ENCODE measurements at places on chromosomes 6 and 20. TPM values are rescaled to one million over a fixed set of nuclear protein-coding genes. Genes with fewer than 3 reads are reported as not detected.

The TREM1 gene
- 4.3 TPM for total RNA-seq

The RPS6KA2 gene
- total RNA-seq, result 18.9 TPM

The TRIM15 gene
- total RNA-seq, result 0.79 TPM

GRCh38 chr20:57680131-57680716 is 29.6 kb downstream of the PMEPA1 start:
- H3K27ac ChIP-seq, result no peak overlapping the region
- H3K4me1 ChIP-seq, result peaks cover 19% of the 10 kb centered on the region
- no peaks in the 10 kb centered on the region for H3K36me3 ChIP-seq
- no peaks in the 10 kb centered on the region for H3K27me3 ChIP-seq
- DNase-seq, result no peak

DNA sequence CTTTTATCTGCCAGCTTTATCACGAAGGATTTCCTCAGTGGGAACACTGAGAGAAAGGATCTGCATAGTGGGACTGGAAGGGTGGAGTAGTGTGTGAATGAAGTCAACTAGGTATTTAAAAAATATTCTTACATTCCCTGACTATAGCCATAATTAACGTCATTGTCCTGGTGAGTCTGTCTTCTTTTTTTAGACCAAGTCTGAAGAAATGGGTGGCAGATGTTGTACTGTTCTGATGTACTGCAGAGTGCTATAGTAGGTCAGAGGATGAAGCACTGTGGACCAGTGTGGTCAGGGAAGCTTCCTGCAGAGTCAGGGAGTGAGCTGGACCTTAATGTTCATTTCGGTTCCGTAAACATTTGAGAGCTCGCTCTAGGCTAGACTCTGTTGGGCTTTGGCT is 11.9 kb downstream of the TULP4 start:
- no peak overlapping the region for H3K27ac ChIP-seq
- H3K4me3 ChIP-seq, result no peak overlapping the region
- peaks cover 7% of the 10 kb centered on the region for H3K36me3 ChIP-seq
- no peaks in the 10 kb centered on the region for H3K27me3 ChIP-seq
- DNase-seq, result no peak
- H3K4me1 ChIP-seq, result peaks cover 53% of the 10 kb centered on the region

- no peaks in the 10 kb centered on the region for H3K4me1 ChIP-seq
- H3K27me3 ChIP-seq, result no peaks in the 10 kb centered on the region
- no peaks in the 10 kb centered on the region for H3K36me3 ChIP-seq
- DNase-seq, result no peak
These were observed 73.6 kb upstream of the AKAP12 start for GRCh38 chr6:151166180-151166579.

DNA sequence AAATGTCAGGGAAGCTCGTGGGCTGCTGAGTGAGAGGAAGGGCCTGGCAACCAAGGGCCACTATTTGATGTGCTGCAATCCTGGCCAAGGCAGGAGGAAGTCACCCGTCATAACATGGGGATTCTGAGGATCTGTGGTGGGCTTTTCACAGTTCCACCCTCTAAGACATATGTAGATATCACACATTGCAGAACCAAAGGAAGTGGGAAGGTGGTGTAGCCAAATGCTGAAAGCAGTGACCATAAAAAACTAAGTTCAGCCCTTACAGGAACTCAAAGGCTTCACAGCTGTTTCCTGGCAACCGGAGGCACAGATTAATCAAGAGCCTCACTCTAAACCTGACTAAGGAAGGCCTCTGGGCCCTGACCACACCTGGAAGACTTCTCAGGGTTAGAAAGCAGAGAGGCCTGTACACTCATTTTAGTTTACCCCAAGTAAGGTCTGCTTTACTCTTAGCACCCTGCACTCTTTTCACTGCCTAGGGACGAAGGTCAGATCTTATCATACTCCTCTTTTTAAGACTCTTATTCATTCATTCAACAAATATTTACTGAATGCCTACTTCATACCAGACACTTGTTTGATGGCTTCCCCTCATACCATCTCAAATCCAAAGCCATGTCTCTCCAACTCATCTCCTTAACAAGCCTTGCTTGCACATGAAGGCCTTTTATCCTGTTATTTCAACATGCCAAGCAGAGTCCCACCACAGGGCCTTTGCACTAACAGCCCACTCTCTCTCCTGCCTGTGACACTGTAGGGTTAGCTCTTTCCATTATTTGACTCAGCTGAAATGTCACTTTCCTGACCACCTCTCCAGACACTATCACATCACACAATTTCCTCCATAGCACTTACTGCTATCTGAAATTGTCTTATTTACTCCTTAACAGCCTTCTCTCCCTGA is 2.6 kb downstream of the UBE2V1 start:
- no peaks in the 10 kb centered on the region for H3K27me3 ChIP-seq
- peak overlapping the region; percentile 81 for H3K27ac ChIP-seq
- DNase-seq, result peak; percentile 65
- peaks cover 73% of the 10 kb centered on the region for H3K4me1 ChIP-seq

- H3K27ac ChIP-seq, result no peak overlapping the region
- H3K4me3 ChIP-seq, result no peak overlapping the region
- peaks cover 7% of the 10 kb centered on the region for H3K4me1 ChIP-seq
- peaks cover 35% of the 10 kb centered on the region for H3K27me3 ChIP-seq
- no peak for DNase-seq
These were observed 2.0 kb upstream of the RSPO4 start for GRCh38 chr20:1003920-1004697.

DNA sequence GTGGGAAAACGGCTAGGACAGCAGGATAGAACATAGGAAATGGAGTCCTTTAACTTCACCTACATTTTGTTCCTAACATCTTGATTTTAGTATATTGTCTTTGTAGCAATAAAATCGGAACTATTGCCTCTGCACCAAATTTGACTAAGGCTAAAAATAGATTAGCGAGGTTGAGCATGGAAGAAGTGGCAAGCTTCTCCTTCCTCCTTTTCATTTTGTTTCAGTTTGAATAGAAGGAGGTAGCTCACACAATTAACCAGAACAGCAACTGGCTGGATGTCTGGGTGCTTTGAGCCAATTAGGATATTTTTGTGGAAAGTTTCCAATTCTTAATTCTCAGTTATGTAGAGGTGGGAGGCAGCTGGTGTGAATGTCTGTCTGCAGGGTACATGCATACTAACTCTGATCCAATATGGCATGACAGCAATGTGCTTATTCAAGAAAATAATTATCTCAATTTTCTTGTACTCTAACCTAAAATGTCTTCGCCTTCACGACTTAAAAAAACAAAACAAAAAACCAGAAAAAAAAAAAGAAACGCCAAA is 3.1 kb upstream of the HECA start:
- no peak for DNase-seq
- peaks cover 11% of the 10 kb centered on the region for H3K36me3 ChIP-seq
- H3K27me3 ChIP-seq, result no peaks in the 10 kb centered on the region
- peaks cover 67% of the 10 kb centered on the region for H3K4me1 ChIP-seq

DNA sequence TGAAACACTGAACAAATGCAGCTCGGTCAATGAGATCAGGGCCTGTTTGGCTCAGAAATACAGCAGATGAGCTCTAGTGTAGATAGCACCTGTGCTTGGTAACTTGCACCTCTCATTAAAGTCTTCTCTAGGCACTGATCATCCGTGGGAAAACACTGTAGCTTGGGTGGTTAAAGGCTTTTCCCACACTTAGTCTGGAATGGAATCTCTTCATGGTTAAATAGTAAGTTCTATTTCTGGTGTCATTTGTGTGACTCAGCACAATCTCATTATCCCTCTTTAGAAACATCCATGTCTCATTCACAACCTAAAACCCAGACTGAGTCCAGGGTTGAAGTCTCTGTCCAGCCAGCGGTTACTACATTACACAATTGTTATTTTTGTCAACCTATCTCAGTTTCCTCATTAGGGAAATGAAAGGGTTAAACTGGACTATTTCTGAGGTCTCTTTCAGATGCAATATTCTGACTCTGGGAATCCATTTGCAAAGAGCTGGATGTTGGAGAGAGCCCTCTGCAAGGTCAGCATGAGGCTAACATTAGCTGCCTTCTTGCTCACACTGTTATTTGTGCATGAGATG is 125.0 kb downstream of the ZDHHC14 start:
- H3K4me3 ChIP-seq, result no peak overlapping the region
- H3K27ac ChIP-seq, result no peak overlapping the region
- H3K27me3 ChIP-seq, result peaks cover 2% of the 10 kb centered on the region
- H3K36me3 ChIP-seq, result peaks cover 4% of the 10 kb centered on the region
- H3K4me1 ChIP-seq, result peaks cover 5% of the 10 kb centered on the region
